Activated naive CD4-positive, alpha-beta T cell treated with anti-CD3 and anti-CD28 coated beads, Interleukin-2, amount 50 U/mL, for 16 hours (primary cell): ENCODE measurements at places on chromosomes 4 and X.

DNA sequence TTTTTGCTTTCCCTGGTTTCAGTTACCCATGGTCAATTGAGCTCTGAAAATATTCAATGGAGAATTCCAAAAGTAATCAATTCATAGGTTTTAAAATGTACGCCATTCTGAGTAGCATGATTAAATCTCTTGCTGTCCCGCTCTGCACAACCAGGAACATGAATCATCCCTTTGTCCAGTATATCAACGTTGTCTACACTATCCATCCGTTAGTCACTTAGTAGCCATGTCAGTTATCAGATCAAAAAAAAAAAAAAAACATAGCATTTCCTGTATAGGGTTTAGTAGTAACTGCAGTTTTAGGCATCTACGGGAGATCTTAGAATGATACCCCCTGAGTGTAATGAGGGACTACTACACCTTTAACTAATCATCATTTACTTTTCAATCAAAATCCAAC, 15.1 kb downstream of the LAMP2 start:
- DNase-seq, result no peak

- no peak for DNase-seq
Measured at GRCh38 chrX:85359051-85359450, 20.4 kb downstream of the POF1B start.

GRCh38 chr4:174122705-174123104, 160.8 kb downstream of the FBXO8 start:
- no peak for DNase-seq

DNA sequence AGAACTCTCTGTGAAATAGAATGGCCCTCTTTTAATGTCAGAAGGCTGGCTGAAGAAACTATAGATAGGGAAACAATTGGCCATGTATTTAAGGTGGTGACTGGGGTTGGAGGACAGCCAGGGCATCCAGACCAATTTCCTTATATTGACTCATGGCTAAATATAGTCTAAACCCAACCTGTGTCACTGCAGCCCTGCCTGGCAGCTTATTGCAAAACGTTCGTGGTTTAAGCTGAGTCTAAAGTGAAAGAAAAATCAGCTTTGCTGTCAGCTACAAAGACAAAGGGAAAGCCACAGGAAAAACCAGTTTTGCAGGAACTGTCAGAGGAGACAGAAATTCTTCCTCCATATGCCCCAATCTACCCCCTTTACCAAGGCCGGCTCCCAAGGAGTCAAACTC, 902.8 kb upstream of the NDST4 start:
- DNase-seq, result no peak

DNA sequence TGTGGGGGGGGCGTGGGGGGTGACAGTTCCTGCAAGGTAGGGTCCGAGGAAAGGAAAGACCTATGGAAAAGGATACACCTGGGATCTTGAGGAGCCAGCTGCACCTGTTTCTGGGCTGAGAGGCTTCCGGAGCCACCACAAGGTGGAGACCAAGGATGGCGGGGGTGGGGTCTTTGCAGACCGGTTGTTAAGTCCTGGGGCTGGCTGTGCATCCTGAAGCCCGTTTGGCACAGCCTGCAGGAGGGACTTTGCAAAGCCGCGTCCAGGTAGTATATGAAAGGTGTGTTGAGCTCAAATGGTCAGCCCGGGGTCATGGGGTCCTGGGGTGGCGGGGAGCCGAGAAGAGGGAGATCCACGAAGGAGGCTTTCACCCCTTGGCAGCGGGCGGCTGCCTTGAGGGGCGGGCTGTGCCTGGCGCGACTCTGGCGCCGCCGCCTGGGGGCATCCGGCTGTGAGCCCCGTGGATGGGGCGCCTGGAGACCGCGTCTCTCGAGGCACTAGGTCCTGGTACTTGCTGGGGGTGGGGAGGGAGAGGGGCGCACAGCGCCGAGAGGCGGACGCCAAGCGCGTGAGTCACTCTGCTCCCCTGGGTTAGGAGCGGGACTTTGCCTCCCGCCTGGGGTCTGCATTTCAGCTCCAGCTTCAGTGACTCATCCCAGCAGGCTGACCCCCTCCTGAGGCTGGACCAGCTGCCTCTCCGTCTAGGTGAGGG, 58.2 kb upstream of the DYNLT3 start:
- no peak for DNase-seq

DNA sequence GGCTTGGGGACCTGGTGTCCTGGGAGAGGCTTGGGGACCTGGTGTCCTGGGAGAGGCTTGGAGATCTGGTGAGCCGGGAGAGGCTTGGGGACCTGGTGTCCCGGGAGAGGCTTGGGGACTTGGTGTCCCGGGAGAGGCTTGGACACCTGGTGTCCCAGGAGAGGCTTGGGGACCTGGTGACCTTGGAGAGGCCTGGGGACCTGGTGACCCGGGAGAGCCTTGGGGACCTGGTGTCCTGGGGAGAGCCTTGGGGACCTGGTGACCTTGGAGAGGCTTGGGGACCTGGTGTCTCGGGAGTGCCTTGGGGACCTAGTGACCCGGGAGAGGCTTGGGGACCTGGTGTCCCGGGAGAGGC, 12.6 kb downstream of the SHOX start:
- DNase-seq, result no peak

GRCh38 chr4:128009428-128009827, 44.2 kb downstream of the ABHD18 start:
- DNase-seq, result no peak
